ENCODE measurements at places on chromosomes 11 and 22.

DNA sequence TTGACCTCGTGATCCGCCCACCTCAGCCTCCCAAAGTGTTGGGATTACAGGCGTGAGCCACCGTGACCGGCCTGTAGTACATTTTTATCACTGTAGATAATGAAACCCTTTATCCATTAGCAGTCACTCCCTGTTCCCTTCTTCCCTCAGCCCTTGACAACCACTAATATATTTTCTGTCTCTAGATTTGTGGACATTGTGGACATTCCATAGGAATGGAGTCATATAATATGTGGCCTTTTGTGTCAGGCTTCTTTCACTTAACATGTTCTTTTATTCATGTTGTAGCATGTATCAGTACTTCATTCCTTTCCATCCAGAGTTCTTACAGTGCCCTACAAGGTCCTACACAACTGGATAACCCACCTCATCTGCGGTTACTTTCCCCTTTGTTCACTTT, 30.5 kb downstream of the RRM1 start:
- no peak for DNase-seq

GRCh38 chr11:33375236-33375635, 118.1 kb downstream of the HIPK3 start:
- no peak for DNase-seq

GRCh38 chr11:15690320-15690719, 575.6 kb downstream of the INSC start:
- no peak for DNase-seq

DNA sequence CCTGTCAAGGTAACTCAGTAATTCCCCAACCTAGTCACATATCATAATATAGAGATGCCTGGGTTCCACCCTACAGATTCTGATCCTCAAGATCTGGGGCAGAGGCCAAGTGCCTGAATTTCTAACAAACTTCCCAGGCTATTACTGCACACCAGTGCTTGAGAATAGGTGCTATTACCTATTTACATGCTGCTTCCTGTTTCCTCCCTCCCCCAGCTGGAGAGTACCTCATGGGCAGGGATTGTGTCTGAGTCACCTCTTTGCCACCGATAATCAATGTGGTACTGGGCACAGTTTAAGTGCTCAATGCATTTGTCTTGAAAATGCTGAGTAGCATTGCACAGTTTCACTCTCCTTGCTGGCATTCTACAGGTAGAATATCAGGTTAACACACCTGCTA, 582.2 kb upstream of the CADM1 start:
- no peak for DNase-seq

- DNase-seq = no peak
These were observed 18.3 kb downstream of the CYTH4 start for GRCh38 chr22:37300551-37301017.

- no peak for DNase-seq
These were observed 3.4 kb downstream of the PTPRJ start for GRCh38 chr11:47983464-47984397.

- no peak for DNase-seq
These were observed 17.3 kb upstream of the RAB30 start for GRCh38 chr11:83088965-83089364.
